HCT116 (cell line): ENCODE measurements at places on chromosomes 2 and 18.

DNA sequence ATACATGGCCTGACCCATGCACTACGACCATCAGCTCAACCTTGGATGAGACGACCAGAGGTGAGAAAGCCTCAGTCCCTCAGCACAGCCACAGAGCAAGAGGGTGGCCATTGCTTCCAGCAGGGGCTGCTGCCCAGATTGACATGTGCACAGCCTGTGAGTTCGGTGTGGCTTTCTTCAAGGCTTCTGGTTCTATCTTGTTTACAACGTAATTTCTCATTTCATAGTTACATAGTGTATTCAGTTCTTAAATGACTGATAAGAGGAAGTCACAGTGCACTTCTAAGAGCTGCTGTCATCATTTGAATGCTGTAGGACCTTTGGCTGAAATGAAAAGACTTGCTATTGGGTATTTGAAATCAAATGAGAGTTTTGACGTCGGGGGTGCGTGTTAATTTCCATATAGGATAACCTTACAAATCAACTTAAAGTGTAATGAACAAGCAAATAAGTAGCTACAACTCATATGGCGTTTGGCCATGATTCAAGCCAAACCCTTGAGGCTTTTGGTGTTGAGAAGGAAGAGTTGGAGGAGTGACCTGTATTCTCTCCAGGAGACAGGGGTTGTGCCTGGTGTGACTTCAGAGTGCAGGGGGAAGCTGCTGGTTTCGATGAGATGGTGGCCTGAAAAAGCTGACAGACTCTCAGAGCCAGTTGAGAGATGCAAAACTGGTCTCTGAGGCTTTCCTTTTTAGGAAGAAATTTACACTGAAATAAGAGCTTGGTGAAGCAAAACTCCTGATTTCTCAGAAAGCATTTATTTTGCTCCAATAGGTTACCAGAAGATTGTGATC lies 51.0 kb downstream of the TSHZ1 start:
- DNase-seq, result no peak

GRCh38 chr2:46554397-46554796 lies 75.0 kb downstream of the TMEM247 start:
- no peak for DNase-seq

GRCh38 chr18:23585897-23586248 lies 433 bp downstream of the NPC1 start:
- no peak for DNase-seq

GRCh38 chr2:42296226-42296625 lies 64.8 kb downstream of the COX7A2L start:
- DNase-seq, result no peak

DNA sequence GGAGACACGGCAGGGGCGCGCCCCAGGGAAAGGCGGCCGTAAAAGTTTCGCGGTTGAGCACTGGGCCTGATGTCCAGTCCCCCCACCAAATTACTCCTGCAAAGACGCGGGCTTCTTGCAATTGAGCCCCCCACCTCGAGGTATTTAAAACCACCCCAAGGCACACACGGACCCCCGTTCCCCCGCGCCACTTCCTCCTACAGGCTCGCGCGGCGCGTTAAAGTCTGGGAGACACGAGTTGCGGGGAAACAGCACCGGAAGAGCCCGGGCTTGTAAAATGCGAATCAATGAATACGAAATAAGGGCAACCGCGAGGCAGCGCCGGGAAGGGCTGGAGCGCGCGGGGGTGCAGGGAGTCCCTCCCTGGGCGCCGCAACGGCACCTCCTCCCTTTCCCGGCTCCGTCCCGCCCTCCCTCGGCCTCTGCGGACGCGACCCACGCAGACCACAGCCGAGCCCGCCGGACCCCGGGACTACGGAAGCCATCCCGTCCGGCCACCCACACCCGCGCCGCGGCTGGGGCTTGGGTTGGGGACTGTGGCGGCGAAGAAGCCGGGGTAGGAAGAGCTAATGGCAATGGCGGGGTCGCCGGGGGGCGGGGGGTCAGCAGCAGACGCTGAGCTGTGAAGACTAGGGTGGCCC lies 918 bp upstream of the NETO1 start:
- no peak for DNase-seq

- no peak for DNase-seq
These were observed at the start of gene WIPF1 for GRCh38 chr2:174597345-174598047. TSS of gene WIPF1 (minus strand) at chr2:174597804. CDS start at chr2:174585573, 12,231 bp downstream.

- DNase-seq, result no peak
These were observed 522 bp downstream of the MBD1 start for GRCh38 chr18:50280707-50281294.

GRCh38 chr2:184596819-184597411 lies 1.4 kb upstream of the ZNF804A start:
- peak; percentile 27 for DNase-seq

DNA sequence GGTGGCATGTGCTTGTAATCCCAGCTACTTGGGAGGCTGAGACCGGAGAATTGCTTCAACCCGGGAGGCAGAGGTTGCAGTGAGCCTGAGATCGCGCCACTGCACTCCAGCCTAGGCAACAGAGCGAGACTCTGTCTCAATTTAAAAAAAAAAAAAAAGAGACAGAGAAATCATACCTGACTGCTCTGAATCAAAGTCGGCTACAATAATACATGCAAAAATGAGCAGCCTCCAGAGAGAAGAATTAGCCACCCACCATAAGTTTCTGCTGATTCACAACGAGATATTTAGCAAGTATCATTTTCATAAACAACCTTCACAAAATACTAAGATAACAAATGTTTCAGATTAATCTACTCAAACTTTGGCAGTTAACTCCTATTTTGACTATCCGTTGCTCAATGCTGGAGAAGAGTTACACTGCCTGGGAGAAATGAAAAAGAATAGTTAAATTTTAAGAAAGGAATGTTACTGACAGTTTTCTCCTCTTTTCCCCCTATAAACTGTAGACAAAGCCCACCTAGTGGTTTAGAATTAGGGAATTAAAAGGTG lies 1.5 kb downstream of the OSBPL1A start:
- no peak for DNase-seq

DNA sequence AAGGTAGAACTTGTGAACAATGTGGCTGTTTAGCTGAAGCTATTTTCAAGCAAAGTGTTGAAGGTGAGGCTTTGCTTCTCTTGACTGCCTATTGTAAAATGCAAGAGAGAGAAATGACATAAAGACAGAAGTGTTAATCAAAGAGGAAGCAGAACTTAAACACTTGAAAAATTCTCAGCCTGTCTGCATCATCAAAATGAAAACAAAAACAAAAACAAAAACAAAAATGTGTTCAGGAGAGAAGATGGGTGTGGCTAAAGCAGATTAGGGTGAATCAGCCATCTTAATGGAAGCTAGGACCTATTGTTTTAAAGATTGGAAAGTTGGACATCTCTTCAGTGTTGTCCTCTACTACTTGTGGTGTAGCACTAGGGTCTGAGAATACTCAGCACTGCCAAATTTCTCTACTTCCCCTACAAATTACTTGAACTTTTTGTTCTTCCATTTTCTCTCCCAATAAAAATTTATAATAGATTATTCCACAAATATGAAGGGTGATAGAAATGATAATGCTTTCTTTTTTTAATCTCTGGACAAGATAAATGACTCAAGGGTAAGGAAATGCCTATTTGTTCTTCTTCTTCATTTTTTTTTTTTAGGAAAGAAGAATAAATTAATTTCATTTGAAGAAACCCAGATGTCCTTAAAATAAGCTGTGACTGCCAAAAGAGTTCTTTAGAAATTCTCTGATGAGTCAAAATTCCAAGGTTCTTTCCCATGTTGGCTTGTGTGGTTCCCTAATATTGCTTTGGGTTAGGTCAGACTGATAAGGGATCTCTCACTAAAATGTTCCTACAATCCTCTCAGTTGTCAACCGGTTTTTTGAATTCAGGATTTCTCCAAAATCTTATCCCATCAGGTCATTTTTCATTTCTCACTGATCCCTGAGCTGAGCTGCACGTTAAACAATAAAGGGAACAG lies 571.2 kb upstream of the ZEB2 start:
- no peak for DNase-seq

- DNase-seq, result no peak
These were observed 60.8 kb downstream of the MOB4 start for GRCh38 chr2:197576631-197577030.

DNA sequence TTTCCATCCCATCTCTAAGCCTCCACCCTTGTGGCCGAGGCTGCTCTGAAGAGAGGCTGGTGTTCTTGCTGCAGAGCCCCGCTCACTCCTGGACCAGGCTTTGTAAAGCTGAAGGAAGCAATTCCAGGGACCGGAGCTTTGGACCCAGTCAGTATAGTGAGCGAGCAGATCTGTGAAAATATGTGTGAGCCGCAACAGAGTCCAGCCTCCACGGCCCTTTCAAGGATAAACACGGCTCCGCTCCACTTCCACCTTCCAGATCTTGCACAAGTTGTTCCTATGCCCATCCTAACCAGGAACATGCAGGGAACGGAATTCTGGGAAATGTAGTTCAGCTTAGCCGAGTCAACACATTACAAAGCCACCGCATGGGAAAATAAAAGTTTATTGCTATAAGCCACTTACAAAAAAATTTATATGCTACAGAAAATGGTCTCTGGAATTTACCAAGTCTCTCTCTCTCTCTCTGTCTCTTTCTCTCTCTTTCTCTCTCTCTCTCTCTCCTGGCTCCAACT lies 151.7 kb upstream of the ZNF521 start:
- DNase-seq, result peak; percentile 12

DNA sequence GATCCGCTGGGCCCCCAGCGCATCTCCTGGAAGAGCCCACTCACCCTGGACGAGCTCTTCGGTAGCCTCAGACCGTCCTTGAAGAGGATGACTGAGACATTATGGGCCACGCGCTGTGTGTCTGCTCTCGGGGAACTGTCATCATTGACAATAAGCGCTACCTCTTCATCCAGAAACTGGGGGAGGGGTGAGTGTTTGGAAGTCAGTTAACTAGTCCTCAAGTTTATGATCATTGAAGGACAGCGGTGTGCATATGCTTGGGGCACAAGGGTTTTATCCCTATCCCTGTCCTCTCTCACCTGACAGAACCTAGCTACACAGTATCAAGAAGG lies 586 bp downstream of the STK16 start:
- no peak for DNase-seq

- DNase-seq, result no peak
These were observed 642.0 kb downstream of the DPP10 start for GRCh38 chr2:115084446-115084845.

GRCh38 chr2:15730545-15731212 lies 139.0 kb downstream of the DDX1 start:
- DNase-seq, result peak; percentile 81

DNA sequence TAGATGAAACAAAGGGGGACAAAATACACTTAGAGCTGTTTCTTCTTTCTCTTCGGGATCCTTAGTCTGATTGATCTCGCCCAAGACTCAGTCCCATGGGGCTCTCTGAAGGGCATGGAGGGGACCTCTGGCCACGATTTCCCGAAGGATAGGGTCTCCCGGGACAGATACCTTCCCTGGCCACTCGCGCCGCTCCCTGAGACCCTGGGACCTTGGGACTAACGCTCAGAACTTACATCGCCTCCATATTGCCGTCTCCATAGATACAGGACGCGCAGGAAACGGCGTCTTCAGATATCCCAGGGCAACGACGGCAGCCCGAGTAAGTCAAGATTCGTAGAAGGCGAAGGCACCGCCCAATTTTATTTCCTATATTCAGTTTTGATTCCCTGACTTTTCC lies at the start of gene CFAP65:
CFAP65 (minus strand) TSS at position 265 of the 400 bp plus-strand sequence. CDS start 2,468 bp downstream, outside the sequence.
- peak; percentile 34 for DNase-seq

DNA sequence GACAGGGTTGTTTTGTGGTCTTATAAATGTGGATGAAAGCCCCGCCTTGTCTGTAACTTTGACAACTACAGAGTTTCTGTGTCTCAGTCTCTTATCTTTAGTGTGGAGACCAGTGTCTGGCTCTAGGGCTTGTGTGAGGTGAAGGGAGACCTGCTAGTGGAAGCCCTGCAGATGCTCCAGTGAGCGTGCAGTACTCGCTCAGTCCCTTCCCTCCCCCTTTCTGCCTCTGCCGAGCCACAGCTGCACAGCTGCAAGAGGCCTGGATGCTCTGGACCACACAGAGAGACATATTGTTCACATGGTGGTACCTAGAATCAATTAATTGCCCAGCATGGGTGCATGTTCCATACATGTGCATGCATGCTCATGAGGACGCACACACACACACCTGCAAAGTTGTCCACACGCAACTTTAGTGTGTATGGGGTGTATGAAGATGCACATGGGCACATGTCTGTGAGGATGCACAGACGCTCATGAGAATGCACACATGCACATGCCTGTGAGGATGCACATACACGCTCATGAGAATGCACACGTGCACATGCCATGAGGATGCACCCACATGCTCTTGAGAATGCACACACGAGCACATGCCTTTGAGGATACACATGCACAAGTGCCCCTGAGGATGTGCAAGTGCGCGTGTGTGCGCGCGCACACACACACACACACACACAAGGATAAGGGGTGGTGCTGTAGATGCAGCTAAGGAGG lies 282.1 kb upstream of the HS6ST1 start:
- DNase-seq, result no peak

GRCh38 chr2:38982498-38982897 lies 92.8 kb downstream of the ARHGEF33 start:
- no peak for DNase-seq

- no peak for DNase-seq
These were observed 22.3 kb upstream of the MYO1B start for GRCh38 chr2:191222952-191223351.

- DNase-seq, result no peak
These were observed 430.9 kb upstream of the HNRNPA3 start for GRCh38 chr2:176781570-176782217.

DNA sequence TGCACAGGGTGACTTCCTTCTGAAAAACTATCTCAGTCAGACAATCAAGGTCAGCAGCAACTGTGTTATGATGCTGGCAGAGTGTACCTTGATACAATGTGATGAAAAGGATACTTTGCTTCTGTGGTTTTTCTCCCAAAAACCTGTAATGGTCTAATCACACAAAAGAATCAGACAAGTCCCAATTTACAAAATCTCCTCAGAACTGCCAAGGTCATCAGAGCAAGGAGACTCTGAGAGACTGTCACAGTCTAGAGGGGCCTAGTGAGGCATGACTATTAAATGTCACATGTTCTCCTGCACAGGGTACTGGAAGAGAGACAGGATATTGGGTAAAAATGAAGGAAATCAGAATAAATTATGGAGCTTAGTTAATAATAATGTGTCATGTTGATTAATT lies 185.4 kb downstream of the ST6GAL2 start:
- no peak for DNase-seq

DNA sequence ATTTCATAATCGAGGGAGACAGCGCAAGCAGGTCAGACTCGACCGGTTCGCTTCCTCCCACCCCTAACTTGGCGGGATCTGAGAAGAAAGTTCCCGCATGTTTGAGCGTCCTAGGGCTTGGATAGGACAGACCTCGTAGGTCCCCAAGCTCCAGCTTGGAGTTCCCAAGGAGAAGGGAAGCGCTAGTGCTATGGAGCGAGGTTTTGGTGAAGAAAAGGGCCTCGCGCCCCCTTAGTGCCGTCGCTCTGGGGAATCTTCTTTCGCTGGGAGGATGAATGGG lies 11.6 kb upstream of the SKOR2 start:
- no peak for DNase-seq

DNA sequence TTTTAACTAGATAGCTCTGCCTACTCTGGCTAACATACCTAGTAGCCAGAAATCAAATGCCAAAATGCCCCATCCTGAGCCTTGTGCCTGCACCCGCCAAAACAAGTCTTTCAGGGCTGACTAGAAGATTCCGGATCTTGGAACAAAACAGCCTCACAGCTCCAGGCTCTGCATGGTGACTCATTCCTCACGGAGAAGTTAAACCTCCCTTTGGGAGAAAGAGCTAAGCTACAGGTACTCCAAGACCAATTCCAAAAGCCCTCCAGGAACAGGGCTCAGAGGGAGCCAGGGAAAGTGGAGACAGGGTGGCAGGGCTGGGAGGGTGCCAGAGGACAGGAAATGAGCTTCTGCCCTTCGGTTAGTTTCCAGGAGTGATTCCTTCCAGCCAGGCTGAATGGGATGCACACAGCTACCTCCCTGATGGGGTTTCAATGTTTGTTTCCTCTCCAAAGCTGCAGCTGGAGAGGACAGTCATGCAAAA lies 295.6 kb downstream of the TNS1 start:
- DNase-seq, result no peak
